ENCODE measurements at places on chromosomes 5 and 9. TPM values are rescaled to one million over a fixed set of nuclear protein-coding genes. Genes with fewer than 3 reads are reported as not detected.

The DOCK2 gene
- total RNA-seq: not detected

The MLANA gene
- total RNA-seq: not detected

The CTXN3 gene
- total RNA-seq: not detected

The FRMD3 gene
- total RNA-seq: 0.51 TPM

The CTSV gene
- total RNA-seq: 17.4 TPM

The TAS2R1 gene
- total RNA-seq: not detected

The TLN1 gene
- 71.0 TPM for total RNA-seq

The FREM1 gene
- not detected for total RNA-seq

The NRG2 gene
- under 0.01 TPM for total RNA-seq

The DND1 gene
- total RNA-seq: 0.26 TPM

The ZBTB26 gene
- total RNA-seq: 2.4 TPM

The PPP3R2 gene
- total RNA-seq: not detected

The ACTBL2 gene
- total RNA-seq: under 0.01 TPM

The SPINK7 gene
- total RNA-seq: 13.7 TPM

The DDX4 gene
- total RNA-seq: under 0.01 TPM

The PFN3 gene
- not detected for total RNA-seq

The STK32A gene
- 5.5 TPM for total RNA-seq

The CDC14B gene
- 11.6 TPM for total RNA-seq

The S100Z gene
- not detected for total RNA-seq

The ZNF354C gene
- total RNA-seq: 3.9 TPM

The OBP2A gene
- not detected for total RNA-seq

The TRIM36 gene
- total RNA-seq: 0.77 TPM

The PCDHAC1 gene
- total RNA-seq: 1.7 TPM

The SHISAL2B gene
- total RNA-seq: not detected

The ANKRD18A gene
- total RNA-seq: 1.6 TPM

The HMCN2 gene
- total RNA-seq: under 0.01 TPM

The SLC36A2 gene
- total RNA-seq: not detected

The EIF4E1B gene
- total RNA-seq: not detected

The CCL21 gene
- not detected for total RNA-seq

The N4BP3 gene
- 4.5 TPM for total RNA-seq

The WHRN gene
- 0.77 TPM for total RNA-seq

The CAMSAP1 gene
- total RNA-seq: 26.2 TPM

The PAPPA gene
- 1.3 TPM for total RNA-seq

The CCDC192 gene
- total RNA-seq: not detected

The PLAC8L1 gene
- total RNA-seq: 0.53 TPM

The OTULINL gene
- total RNA-seq: 0.79 TPM

The PRLR gene
- total RNA-seq: not detected

The AK8 gene
- 0.26 TPM for total RNA-seq

The STKLD1 gene
- under 0.01 TPM for total RNA-seq

The OSMR gene
- 40.7 TPM for total RNA-seq

The F12 gene
- total RNA-seq: 7.9 TPM

Data from bronchial epithelial cell (primary cell).